Stimulated activated CD8-positive, alpha-beta memory T cell treated with anti-CD3 and anti-CD28 coated beads, Interleukin-7, amount 100 ng/mL, for 4 hours (primary cell): ENCODE measurements at places on chromosomes 16 and 17.

DNA sequence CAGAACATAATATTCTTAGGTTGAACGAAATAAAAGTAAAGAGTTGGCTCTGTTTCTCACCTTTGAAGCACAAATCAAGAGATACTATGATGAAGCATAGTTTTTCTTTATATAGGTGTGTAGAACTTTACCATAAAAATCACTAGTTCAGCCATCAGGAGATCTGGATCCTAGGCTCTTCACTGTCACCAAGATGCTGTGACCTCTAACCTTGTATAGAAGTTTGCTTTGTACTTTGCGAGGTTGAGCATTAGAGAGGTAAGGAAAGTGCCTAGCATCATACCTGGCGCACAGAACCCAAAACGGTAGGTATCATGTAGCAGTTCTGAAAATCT lies 553 bp upstream of the CDC6 start:
- no peak for DNase-seq

GRCh38 chr16:48558371-48558841 lies 51.6 kb downstream of the N4BP1 start:
- DNase-seq: no peak

GRCh38 chr16:14001521-14001920 lies 69.6 kb upstream of the MRTFB start:
- DNase-seq: no peak

GRCh38 chr16:9297437-9298113 lies 206.1 kb downstream of the HAPSTR1 start:
- DNase-seq: no peak

GRCh38 chr16:57622361-57623250 lies 5.8 kb upstream of the ADGRG1 start:
- DNase-seq: no peak

DNA sequence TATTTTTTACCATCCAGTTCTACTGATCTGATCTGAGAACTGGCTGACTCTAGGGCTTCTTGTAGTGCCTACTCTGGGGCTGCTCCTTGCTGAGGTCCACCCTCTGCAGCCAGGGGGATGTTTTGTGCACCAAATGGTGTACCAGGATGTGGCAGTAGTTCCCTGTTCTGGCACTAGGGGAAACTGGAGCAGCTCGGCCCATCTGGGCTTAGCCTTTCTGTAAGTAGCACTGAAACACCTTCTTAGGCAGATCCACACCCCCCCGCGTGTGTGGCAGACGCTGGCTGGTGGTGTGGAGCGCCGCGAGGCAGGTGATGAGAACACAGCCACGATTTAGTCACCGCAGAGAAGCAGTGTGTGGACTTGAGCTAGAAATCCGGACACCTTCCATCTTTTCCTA lies 17.0 kb downstream of the DUSP14 start:
- DNase-seq: no peak

DNA sequence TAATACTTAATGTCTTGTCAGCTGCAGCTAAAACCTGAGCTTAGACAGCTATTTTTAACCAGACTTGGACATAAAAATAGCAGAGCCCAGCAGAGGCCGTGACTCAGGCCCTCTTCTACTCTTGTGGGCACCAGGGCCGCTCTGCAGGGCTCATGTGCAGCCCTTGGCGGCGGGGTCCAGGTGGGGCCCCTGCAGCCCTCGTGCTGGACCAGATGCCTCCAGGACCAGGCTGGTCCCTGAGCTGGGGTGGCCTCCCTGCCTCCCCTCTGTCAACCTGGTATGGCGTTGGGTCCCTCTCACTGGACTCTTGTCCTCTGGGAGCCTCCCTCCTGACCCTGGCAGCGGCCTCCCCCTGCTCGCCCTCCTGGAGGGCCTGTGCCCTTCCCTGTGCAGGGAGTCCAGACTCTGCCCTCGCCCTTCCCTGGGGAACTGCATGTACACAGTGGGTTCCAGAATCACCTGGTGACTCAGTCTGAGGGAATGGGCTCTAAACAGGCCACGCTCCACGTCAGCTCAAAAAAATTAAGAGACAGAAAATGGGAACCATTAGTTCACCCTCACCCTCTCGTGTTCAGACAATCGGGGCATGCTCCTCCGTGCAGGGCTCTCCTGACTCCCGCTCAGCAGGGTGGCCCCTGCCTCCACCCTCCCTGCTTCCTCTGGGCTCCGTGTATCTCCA lies 9.7 kb downstream of the CDK5R1 start:
- no peak for DNase-seq

DNA sequence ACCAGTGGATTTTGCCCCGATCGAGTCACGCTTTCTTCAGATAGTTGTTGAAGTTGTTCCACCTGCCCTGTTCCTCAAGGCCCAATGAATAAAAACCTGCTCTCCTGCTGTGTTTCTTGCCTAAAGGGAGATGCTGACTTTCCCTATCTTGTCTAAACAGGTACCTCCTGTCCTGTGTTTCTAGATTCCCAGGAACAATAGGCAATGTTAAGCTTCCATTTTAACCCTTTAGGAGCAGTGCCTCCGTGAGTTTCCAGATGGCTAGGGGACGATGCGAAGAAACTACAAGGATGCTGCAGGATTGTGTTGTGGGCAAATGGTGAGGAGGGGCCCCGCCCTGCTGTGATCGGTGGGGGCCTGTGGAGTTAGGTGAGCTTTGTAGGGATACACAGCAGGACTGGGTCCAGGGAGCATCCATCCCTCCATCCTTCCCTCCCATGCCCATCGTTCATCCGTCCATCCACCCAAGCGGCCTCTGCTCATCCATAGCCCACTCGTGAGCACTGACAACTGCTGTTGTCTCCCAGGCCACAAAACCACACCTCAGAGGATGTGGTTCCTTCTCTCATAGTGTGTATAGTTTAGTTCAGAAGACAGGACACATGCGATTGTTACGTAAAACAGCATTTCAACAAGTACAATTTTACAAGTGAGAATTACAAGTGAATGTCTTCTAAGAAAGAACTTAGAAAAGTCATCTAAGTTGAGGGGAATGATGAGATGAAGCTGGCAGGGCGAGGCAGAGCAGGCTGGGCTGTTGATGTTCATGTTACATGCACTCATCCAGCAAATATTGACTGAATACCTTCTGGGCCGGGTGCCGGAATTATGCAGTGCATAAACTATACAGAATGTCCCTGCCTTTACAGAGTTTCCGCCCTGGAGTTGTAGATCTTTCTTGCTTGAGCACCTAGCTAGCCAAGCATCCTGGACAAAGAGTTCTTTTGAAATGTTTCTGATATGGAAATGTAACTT lies 5.2 kb downstream of the ARSG start:
- peak; percentile 45 for DNase-seq

GRCh38 chr17:81162491-81162890 lies 2.8 kb upstream of the PVALEF start:
- no peak for DNase-seq

- DNase-seq: no peak
These were observed 140.0 kb downstream of the CHD9NB start for GRCh38 chr16:52912565-52913173.

GRCh38 chr17:43434902-43435319 lies 36.1 kb downstream of the ARL4D start:
- no peak for DNase-seq

GRCh38 chr16:66306366-66307150 lies 59.9 kb upstream of the CDH5 start:
- DNase-seq: no peak

GRCh38 chr17:32117399-32117798 lies 24.9 kb upstream of the RHOT1 start:
- DNase-seq: no peak

DNA sequence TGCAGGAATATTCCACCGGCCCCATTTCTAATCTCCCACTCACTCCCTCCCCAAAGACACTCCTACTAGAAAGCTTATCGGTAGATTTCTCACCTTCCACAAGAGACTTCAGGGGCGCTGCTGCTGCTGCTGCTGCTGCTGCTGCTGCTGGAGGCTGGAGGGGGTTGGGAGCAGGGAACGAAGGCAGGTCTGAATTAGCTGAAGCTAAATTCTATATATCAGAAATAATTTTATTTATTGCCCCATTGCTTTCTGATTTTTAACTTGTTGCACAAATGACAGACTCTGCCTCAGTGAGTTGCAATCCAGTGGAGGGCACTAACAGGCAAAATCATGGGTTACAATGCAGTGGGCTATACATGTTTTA lies 25.8 kb upstream of the HLF start:
- DNase-seq: no peak

GRCh38 chr17:31869031-31869430 lies 10.0 kb upstream of the COPRS start:
- DNase-seq: no peak

DNA sequence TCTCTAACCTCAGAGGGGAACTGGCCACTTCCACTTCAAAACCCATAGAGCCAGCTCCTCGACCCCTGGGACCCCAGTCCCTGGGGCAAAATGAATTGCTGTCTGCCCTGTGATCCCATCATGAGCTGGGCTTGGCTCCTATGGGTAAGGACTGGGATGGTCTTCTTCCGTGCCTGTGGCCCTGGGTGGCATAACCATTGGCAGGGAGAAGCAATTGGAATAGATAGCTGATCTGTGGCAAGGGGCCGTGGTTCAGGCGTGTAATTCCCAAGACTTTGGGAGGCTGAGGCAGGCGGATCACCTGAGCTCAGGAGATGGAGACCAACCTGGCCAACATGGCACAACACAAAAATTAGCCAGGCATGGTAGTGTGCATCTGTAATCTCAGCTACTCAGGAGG lies 4.3 kb downstream of the SULT1A2 start:
- no peak for DNase-seq

GRCh38 chr17:50533720-50534148 lies 1.2 kb downstream of the EPN3 start:
- no peak for DNase-seq

DNA sequence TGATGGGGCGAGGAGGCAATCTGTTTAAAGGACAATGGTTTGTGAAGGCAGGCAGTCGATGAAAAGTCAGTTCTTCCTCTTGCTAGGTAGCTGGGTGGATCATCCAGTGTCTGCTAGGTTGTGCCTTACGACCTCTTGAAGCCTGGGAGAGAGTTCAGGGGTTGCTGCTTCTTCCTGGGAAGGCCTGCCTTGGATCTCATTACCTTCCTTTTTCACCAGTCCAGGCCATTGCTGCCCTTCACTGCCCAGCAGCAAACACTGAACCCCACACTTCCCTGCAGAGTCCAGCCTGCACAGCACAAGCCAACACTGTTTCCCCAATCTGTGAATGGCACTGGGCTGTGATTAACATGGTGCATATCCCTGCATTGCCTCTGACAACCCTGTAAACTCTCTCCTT lies 24.7 kb downstream of the HS3ST2 start:
- DNase-seq: no peak

- DNase-seq: no peak
These were observed 10.5 kb upstream of the TIMP2 start for GRCh38 chr17:78935419-78936323.

GRCh38 chr17:81228420-81228819 lies 5.7 kb upstream of the CEP131 start:
- no peak for DNase-seq

DNA sequence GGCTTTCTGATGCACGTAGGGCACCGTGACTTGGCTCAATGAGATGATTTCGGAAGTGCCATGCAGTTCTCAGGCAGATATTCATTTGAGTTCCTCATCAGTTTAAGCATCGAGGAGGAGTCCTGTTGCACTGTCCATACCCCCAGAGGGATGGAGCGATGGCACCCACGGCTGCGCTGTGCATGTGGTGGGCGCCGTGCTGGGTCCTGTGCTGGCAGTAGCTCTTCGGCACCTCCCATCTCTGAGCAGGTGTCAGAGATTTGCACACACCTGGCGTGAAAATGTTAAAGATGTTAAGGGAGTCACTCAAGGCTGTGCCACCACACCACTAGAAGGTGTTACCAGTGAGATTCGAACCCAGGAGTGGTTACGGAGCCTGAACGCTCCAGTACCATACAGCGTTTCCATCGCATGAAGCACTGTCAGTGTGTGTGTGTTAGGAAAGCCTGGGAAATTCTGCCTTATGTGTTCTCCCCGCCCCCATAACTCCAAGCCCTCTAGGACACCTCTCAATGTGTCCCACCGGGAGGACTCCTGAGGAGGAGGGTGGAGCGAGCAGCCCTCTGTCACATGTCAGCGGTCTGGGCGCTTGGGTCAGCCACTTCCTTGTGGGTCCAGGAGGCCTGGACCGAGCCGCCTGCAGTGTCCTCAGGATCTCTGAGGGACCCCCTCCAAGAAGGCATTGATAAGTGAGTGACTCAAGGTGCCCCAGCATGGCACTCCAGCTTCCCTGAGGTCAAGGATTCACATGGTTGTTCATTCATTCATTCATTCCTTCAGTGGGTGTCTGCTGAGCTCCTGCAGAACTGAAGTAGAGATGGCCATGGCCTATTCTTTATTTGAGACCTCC lies 3.8 kb downstream of the MRC2 start:
- DNase-seq: no peak

- DNase-seq: no peak
These were observed 80.0 kb downstream of the ATF7IP2 start for GRCh38 chr16:10465821-10466220.

- no peak for DNase-seq
These were observed 4.4 kb upstream of the OR1F1 start for GRCh38 chr16:3183445-3184139.

DNA sequence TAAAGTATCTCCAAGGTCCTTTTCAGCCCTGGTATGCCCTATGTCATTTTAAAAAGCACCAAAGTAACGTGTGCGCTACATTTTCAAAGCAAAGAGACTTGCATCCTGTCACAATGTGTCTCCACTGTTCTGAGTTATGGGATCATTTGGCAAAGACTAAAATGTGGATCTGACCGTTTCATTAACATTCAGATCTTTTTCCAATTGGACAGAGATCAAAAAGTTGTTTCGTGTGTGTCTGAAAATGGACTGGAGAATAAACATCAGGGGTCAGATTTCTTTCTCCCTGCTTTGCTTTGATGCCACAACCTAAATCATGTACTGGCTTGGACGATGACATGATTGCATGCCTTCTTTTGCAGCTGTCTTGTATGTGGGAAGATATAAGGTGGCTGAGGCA lies 136.0 kb upstream of the NOG start:
- DNase-seq: no peak

GRCh38 chr17:42311240-42312034 lies 23.1 kb downstream of the STAT5A start:
- DNase-seq: no peak

DNA sequence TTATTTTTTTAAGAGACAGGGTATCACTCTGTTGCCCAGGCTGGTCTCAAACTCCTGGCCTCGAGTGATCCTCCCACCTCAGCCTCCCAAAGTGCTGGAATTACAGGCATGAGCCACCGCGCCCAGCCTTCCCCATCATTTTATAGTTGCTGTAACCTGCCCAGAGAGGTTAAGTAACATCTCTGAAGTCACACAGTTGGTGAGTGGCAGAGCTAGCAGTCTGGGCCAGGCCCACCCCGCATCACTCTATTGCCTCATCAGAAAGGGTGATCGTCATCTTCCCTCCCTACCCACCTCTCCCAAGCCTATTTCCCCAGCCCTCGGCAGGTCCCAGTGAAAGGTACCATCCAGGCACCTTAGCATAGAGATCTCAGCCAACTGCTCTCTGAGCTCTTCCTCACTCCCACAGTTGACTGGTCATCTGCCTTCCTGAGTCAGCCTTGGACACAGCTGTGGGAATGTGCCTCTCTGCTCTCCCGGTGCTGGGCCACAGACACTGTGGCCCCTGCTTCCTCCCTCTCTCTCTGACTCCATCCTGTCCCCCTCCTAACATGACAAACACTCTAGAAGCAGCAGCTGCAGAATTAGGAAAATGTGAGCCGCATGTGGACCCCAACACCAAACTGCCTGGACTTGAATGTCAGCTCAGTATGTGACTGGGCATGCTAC lies 57.1 kb downstream of the SCNN1B start:
- no peak for DNase-seq
